Left lobe of liver (tissue), 2 donors: ENCODE measurements at places on chromosomes 6 and 20. TPM values are rescaled to one million over a fixed set of nuclear protein-coding genes. Genes with fewer than 3 reads are reported as not detected.

The TSBP1 gene
- total RNA-seq = not detected

DNA sequence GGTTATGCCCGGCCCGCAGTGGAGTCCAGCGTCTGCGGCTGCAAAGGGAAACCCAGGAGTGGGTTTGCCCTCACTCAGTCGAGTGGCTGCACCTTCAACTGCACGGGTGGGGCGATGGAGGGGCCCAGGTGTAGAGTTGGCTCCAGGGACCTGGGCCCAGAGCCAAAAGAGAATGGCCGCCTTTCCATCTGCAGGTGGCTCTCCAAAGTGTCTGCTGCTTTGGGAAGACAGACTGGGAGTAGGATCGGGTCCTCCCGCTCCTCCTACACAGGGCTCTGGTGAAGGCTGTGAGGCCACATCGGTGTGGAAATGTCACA, 80.1 kb downstream of the PTPN1 start:
- DNase-seq = no peak

DNA sequence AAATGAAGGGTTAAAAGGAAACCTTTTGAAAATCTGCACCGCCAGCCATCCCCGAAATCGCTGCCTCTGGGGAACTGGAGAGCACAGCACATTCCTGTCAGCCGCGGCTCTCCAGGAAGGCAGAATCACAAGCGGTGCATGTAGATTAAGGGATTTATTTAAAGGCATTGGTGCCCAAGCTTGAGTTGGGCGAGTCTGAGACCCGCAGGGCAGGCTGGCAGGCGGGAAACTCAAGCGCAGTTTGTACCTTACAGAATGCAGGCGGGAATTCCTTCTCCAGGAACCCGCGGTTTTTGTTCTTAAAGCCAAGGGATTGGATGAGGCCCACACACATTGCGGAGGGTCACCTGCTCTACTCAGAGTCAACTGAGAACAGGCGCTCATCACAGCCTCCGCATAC, 10.8 kb downstream of the GPR31 start:
- DNase-seq = no peak

DNA sequence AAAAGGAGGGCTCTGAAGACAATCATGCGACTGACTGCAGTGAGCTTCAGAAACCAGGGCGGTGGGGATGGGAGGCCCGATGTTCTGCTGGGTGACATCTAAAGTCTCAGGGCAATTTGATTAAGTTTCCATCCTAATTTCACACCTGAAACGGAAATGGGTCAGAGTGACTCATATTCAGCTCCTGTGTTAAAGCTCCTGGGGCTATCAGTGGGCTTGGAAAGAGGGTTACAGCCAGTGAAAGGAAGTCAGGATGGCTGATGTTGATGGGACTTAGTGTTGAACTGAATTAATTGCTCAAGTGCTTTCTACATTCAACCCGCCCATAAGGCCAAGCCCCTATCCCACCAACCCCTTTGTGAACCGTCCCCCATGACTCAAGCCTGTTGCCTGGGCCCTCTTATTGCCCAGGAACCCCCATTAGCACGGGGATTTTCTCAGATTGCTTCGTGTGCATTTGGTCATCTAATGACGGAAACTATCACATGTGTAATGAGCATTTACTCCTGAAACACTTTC, 47.1 kb upstream of the TBC1D7 start:
- DNase-seq = no peak

- DNase-seq = no peak
These were observed 35.0 kb upstream of the ENTPD6 start for GRCh38 chr20:25160467-25160866.

- DNase-seq = no peak
These were observed 66.5 kb downstream of the ADTRP start for GRCh38 chr6:11711984-11712711.
